AG09309 (cell line): ENCODE measurements at places on chromosomes 2 and 18.

DNA sequence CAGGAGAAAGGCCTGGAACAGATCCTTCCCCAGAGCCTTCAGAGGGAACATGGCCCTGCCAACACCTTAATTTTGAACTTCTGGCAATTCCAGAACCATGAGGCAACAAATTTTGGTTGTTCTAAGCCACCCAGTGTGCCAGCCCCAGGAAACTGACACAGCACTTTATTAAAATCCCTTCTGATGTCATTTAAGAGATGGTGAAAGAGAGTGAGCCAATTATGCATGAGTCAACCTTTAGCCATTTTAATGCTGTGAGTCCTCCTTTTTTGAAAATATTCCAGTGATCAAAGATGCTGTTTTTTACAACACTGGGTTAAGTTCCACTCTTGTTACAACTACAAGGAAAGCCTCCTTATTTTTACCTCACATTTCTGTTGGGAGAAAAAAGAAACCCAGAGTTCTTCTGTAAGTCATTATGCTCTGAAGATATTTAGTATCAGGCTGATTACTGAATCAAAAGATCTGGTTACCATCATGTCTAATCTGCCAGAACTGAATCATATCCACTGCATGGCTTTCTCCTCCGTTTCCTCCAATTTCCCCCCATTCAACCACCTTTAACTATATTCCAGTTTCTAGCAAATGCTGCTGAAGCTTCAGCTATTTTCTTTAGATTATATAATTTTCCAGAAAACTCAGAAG is 235.4 kb downstream of the TXNL1 start:
- peak; percentile 87 for DNase-seq

GRCh38 chr2:26299471-26300101 is 46.4 kb upstream of the SELENOI start:
- no peak for DNase-seq

- DNase-seq: no peak
Observed at GRCh38 chr2:195586062-195586714, 70.8 kb upstream of the SLC39A10 start.

DNA sequence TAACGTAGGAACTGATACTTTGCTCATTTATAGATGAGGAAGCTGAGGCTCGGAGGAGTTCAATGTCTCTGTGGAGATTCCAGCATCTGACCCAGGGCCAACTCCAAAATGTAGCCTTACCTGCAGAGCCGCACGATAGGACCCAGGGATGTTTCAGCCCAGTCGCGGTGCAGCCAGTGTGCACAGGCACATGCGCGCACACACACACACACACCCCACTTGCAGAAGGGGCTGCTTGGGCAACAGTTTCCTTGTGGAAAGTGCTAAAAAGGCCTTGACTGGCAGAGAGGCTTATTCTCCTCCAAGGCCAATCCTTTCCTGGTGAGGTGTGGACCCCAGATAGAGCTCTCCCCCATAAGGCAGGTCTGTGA is 101.7 kb downstream of the ZFP36L2 start:
- DNase-seq: no peak

DNA sequence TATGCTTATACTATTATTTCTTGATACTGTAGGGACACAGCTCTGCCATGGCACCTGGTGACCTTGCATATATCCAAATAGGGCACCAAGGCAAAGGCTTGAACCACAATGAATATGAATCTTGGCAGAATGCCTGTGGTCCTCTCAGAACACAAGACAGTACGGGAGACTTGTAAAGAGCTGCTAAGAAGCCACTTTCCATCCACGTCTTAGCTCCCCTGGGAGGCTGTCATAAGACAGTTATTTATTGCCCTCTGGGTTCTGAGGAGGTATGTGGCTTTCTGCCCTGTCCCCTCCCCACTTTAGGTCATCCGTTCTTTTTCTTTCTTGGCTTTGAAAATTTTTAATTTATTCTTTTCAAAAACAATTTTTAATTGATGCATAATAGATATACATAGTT is 29.8 kb upstream of the MRPL33 start:
- no peak for DNase-seq

- DNase-seq: no peak
Observed at GRCh38 chr2:74548285-74548899, 5.3 kb downstream of the LOXL3 start.

DNA sequence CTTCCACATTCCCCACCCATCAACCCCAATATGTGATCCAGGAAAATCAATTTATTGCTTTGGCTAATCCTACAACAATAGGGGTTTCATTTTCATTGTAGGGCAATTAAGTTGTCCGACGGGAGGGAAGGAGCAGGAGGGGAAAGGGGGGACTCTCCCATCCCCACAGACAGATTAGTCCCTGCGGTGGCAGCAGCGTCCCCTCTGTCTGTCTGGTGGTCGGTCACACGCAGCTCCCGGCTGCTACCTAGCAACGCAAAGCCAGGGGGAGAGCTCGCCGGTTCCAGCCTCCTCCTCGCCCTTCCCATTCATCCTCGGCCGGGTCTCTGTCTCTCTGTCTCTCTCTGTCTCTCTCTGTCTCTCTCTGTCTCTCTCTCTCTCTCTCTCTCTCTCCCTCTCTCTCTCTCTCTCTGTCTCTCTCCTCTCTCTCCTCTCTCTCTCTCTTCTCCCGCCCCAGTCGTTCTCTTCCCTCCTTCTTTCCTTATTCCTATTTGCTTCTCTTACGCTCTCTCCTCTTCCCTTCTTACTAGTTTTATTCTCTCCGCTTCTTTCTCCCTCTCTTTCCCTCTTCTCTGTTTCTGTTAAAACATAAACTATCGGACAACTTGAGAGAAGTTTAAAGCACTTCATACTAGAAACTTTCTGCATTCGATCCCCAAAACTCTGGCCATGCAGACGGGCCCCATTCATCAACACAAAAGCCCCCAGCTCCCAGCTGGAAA is 1.2 kb downstream of the LRP2 start:
- no peak for DNase-seq

- no peak for DNase-seq
Observed at GRCh38 chr18:11269257-11269656, 119.9 kb upstream of the PIEZO2 start.

- DNase-seq: no peak
Observed at GRCh38 chr2:212213191-212213590, 325.4 kb downstream of the ERBB4 start.

- peak; percentile 76 for DNase-seq
Observed at GRCh38 chr2:237695201-237695780, 67.9 kb downstream of the LRRFIP1 start.

GRCh38 chr2:241148239-241148638 is 1.0 kb downstream of the PASK start:
- DNase-seq: no peak

GRCh38 chr2:120323807-120324399 is 22.0 kb upstream of the INHBB start:
- no peak for DNase-seq

GRCh38 chr2:18373664-18374063 is 186.8 kb downstream of the RDH14 start:
- DNase-seq: no peak

DNA sequence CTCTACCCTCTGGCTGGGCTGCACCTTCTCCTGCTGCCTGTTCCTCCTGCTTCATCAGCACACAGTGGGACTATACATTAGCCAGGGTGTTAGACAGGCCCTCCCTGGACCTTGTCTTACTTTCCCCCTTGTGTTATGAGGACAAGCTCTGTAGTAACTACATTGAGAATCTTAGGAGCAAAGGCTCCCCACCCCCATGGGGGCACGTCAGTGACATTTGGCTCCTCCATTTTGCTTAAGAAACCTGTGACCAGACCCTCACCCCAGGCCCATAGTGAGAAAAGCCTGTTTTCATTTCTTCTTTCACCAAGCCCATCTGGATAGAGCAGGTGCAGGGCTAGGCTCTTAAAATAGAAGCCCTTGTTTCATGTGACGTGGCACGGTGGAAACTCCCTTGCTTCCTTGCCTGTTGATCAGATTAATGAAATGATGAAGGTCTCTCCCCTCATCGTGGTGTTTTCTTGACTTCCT is 146.7 kb downstream of the RPIA start:
- DNase-seq: no peak

DNA sequence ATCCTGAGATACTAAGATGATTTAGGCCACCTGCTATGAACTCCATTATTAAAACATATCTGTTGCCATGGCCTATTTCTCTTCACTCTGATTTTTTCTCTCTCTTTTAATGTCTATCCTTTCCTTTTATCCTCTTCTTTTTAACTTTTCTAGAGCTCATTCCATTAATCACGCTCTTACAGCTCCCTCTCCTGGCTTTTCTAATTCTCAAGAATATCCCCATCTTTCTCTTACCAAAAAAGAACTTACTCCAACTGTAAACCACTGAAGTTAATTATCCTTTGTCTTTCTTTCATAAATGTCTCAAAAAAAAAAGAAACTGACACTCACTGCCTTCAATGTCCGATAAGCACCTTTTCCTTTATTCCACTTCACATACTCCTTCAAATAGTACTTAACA is 7.9 kb downstream of the PPP3R1 start:
- DNase-seq: no peak

DNA sequence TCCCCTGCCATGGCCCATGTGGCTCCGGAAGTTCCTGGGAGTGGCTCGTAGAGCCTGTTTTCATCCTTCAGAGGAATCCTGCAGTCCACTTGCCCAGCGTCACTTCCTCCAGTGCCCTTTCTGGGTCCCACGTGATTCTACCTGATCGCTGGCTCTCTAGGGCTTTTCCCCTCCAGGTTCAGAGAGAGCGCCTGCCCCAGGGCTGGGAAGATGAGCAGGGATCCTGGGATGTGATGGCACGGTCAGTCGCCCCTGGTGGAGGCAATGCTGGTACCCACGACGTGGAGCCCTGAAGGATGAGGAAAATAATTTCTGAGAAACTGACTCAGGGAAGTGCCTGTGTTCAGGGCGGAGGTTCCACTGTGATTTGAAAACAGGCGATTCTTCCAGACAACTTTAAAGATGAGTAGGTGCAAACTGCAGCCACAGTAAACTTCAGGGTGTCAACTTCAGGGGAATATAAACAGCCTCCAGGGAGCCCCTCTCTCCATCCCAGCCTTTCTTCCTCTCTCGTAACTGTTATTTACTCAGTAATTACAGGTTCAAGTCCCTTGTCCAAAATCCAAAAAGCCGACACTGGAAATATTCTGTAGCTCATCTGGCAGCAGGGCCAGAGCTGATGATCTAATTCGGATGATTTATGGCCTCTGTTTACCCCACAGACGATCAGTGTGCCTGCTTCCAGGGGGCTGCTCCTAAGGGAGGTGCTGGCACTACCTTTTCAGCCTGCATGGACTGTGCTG is 105.9 kb downstream of the AGAP1 start:
- DNase-seq: no peak

DNA sequence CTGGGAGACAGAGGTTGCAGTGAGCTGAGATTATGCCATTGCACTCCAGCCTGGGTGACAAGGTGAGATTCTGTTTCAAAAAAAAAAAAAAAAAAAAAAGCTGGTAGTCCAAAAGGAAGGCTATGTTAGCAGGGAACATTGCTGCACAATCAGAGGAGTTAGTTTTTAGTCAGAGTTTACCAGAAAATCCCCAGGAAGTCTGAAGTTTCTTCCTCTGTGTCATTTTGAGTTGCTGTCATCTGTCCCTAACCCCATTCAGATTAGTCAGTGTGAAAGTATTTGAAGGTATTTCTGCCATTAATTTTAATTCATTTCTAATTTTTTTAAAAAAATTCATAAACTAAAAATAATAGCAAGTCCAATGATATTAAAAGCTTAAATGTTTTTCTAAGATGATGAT is 33.5 kb upstream of the CERS6 start:
- no peak for DNase-seq

GRCh38 chr2:134718817-134719814 is at the start of gene TMEM163:
Gene TMEM163 (minus strand): TSS chr2:134719000.
- no peak for DNase-seq

DNA sequence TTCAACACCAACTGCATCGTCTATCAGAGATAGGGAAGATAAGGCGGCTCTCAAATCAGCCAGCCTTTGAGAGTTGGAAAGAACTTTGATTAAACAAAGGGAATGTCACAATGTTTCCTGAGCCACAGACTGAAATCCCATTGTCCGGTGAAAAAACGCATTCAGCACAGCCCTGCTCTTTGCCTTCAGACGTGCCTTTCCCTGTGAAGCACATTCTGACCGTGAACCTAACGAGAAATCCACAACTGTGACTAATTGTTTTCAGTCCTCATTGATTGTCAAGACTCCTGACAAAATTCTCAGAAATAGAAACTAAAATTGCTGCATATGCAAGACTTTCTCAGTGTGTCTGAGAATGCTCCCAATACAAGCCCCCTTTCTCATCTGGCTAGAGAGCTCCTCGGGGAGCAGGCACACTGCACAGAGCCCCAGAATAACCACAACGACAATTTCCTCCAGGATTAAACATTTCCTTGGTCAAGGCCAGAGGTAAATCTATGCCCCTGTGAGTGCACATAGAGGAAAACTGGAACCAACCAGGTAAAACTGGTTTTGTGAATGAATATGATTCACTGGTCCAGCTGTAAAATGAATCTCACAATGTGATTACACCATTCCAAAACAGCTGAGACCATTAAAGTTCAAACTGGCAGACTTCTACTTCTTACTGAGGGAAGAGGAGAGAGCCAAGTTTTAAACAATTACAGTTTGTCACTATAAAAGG is 561.9 kb upstream of the ID2 start:
- DNase-seq: no peak

DNA sequence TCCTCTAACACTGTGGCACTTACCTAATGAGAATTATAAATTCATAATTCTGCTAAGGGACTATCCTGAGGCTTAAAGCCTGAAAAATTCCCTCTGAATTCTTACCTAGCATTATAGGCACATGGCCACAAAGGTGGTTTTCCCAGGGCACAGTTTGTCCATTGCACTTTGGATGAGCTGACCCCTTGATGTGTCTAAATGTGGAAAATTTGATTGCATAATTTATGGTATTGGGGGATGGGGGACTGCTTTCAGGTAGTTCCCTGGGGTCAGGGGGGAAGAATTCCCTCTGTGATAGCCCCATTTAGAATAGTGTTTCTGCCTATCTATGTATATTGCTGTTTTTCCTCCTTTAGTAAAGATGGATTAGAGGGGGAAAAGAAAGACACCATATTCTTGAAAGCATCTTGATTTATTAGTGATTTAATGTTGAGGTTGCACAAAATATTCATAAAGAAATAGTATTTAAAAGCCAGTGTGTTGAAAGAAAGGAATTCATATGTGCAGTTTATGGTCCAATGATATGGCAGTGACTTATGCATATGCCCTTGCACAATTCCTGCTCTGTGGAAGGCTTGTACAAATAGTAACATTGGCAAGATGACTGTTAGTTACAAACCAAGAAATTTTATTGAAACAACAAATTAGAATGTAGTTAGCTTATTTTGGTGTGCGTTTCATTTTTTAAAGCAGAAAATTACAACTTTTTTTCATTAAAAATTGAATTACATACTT is 8.7 kb upstream of the HTR2B start:
- no peak for DNase-seq

DNA sequence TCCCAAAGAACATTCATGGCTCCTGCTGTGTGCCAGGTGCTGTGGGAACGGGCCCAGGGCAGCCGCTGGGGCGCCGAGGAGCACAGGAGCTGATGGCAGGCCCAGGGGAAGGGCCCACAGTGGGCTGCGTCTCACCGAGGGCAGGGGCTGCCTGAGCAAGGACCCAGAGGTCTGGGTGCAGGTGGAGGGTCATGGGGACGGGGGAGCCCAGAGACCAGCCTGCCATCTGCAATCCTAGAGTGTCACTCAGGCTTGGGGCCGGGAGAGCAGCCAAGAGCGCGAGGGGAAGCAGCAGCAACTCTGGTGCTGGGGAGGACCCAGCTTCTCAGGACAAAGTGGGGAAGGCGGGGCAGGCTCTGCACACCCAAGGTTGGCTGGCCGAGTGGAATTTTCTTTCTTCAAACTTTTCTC is 207.4 kb downstream of the HDAC4 start:
- DNase-seq: no peak

GRCh38 chr2:97781981-97782380 is 68.6 kb downstream of the ZAP70 start:
- DNase-seq: no peak
